DMS79 treated with DMSO at 0.1 percent for 48 hours (cell line): ENCODE measurements at places on chromosomes 1 and 21.

GRCh38 chr1:108889706-108890384, 13.1 kb downstream of the GPSM2 start:
- no peak for DNase-seq

DNA sequence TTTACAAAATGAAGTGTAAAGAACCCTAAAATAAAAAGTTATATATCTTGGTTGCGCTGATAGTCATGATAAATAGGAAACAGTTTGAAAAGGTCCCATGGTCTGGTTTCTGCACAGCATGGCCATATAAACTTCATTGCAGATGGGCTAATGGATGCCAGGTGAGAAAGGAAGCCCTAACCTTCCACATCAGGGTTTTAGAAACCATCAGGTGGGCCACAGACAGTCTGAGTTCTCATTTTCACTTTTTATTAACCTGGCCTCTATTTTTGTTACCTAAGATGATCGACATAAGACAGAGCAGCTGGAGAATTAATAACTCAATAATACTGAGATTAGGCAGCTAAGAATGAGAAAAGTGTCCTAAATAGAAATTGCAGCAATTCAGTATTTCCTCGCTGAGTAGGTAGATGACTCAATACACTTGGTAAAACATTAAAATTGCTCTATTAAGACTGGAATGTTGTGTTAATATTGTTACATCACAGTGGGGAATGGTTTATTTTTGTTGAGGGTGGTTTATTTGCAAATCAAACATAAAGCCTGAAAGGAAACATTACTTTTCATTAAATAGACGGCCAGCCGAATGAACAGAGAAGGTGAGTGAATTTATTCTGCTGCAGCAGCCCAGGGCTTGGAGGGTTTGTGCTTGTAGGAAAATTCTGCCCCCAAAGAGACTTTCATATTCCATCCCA, 21.1 kb downstream of the C1orf21 start:
- no peak for DNase-seq

GRCh38 chr1:1914101-1914970, 724 bp upstream of the CALML6 start:
- no peak for DNase-seq

DNA sequence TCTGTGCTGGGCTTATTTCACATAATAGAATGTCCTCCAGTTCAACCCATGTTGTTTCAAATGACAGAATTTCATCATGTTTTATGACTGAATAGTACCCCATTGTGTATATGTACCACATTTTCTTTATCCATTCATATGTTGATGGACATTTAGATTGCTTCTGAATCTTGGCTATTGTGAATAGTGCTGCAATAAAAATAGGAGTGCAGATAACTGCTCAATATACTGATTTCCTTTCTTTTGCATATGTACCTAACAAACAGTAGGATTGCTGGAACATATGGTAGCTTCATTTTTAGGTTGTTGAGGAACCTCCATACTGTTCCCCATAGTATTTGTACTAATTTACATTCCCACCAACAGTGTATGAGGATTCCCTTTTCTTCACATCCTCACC, 491.1 kb downstream of the BRINP3 start:
- DNase-seq: no peak

GRCh38 chr1:159841749-159842148, 15.1 kb downstream of the SLAMF8 start:
- DNase-seq: no peak

DNA sequence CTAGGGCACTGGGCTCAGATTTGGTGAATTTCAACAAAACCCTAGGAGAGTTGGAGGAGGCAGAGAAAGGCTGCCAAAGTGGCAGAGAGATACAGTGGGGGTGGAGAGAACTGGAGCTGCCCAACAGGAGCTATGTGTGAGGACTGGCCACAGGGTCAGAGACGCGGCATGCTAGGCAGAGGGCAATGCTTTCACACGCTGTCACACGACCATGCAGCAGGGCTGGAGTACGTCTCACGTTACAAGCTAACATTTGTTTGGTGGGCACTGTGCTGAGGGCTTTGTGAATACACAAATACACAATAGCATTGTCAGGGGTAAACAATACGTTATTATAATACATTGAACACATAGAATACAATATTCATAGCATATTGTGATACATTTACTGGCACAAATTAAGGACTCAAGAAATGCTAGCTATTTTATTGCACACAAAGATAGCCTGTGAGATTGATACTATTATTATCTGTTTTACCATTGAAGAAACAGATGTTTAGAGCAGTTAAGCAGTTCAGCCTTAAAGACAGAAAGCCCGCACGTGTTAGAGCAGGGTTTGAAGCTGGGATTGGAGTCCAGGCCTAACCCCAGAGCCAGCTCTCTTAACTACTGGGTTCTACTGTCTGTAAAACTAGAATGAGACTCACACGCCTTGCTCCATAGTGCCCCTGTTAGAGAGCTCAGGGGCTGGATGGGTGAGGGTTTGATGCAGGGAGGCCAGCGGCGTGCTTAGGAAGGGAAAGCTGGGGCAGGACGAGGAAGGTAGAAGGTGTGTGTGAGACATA, 4.5 kb downstream of the RAB7B start:
- DNase-seq: no peak

- no peak for DNase-seq
These were observed 24.7 kb downstream of the RGS13 start for GRCh38 chr1:192660613-192661012.

GRCh38 chr1:27357281-27358037, 9.3 kb downstream of the MAP3K6 start:
- peak; percentile 15 for DNase-seq

DNA sequence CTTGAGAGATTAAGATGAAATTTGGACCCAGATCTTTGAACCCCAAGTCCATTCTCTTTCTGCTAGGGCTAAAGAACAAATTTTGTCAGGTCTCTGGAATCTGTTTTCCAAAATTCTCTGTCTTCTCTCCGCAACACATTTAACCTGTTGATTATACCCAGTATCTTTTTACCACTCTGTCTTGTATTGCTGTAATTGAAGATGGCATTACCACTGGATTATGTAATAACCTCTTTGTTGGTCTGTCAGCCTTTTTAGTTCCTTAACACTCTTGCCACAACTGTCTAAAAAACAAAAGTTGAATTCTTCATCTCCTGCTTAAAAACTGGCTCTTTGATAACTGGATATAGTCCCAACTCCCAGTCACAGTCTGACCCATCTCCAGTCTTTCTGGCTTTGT, 3.0 kb downstream of the SRP9 start:
- DNase-seq: no peak

DNA sequence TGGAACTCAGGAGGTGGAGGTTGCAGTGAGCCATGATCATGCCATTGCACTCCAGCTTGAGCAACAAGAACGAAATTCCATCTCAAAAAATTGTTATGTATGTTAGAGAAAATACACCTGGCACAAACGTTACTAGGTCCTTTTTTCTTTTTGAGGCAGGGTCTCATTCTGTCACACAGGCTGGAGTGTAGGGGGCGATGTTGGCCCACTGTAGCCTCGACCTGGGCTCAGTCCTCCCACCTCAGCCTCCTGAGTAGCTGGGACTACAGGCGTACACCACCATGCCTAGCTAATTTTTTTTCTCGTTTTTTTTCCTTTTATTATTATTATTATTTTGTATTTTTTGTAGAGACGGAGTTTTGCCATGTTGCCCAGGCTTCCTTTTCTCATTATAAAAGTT, 4.4 kb downstream of the HAX1 start:
- DNase-seq: no peak

DNA sequence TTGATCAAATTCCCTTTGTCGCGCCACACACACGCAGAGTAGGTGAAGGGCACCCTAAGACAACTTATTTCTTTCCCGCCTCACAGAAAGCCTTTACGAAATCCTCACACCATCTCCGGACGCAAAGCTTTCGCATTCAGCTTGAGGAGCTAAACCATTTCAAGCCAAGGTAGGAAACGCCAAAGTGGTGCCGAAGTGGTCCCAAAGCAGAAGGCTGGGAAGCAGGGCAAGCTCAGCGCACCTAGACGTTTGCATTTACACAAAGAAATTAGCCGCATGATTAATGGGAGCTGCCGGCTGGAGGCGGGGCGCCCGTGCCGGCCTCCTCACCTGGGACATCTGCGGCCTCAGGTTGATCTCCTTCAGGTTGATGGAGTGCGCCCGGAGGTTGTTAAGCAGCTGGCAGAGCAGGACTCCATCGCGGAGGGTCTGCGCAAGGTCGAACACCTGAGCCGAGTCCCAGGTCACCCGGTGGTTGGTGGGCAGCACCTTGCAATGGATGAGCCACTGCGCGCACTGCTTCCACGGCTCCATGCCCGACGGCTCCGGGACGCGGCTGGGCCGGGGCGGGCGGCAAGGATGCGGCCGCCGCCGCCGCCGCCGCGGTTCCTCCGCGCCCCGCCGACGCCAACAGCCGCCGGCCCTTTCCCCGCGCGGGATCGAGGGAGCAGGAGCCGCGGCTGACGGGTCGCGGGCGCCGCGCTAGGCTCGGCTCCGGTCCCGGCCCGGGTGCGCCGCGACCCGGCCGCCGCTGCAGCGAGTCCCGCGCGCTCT, 457 bp downstream of the VAV3 start:
- peak; percentile 53 for DNase-seq

- peak; percentile 74 for DNase-seq
These were observed 11.7 kb upstream of the ENO1 start for GRCh38 chr1:8889925-8890785.

DNA sequence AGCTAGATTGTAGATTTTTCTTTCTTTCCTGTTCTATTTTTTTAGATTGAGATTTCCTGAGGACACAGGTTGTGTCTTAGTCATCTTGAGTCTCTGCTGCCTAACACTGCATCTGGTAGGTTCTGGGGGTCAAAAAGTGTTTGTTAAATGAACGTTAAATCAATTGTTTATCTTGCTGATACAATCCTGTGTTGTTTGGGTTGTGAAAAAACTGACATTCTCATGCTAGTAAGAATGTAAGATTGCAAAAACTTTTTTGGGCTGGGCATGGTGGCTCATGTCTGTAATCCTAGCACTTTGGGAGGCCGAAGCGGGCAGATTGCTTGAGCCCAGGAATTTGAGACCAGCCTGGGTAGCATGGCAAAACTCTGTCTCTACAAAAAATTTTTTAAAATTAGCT, 3.4 kb downstream of the CTSK start:
- no peak for DNase-seq

DNA sequence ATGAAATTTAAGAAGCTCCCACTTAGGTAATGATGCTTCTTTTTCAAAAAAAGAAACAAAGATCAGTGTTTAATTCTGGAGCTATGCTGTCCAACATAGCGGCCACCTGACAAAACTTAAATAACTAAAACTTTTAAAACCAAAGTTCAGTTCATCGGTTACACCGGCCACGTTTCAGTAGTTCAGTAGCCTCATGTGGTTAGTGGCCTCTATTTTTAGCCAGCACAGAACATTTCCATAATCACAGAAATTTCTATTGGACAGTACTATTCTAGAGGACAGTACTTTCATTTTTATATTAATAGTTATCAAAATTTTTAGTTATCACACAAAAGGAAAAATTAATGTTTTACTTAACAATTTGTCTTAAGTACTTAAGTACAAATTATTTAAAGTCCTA, 141.0 kb downstream of the USP25 start:
- no peak for DNase-seq

DNA sequence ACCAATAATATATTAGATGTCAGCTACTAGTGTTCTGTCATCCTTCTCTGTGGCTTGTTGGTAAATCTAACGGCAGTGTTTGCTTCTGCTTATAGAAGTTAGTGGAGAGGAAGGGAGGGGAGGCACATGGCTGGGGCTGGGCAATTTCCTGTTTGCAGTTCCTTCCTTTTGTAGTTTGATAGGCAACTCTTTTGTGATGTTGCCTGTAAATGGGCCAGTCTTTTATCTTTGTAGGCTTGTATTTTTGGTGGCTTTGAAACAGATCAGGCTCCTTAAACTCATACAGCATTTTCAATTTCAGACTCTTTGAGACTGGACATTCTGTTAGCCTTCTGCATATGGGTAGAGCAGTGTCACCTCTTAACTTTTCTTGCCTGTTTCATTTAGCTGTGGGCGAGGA, 48.1 kb downstream of the CDC14A start:
- DNase-seq: no peak

DNA sequence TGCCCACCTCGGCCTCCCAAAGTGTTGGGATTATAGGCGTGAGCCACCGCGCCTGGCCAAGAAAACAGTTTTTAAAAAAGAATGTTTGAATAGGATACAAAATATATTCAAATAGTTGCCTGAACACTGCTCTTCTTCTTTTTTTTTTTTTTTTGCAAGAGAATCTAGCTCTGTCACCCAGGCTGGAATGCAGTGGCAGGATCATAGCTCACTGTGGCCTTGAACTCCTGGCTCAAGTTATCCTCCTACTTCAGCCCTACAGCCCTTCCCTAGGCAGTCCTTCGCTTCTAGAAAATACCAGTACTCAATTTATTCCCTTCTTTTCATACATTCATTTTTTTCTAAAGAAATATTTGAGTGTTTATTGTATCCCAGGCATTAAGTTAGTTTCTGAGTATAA, 67.9 kb downstream of the OSBPL9 start:
- DNase-seq: no peak

GRCh38 chr1:108732398-108732797, 14.1 kb upstream of the STXBP3 start:
- no peak for DNase-seq

DNA sequence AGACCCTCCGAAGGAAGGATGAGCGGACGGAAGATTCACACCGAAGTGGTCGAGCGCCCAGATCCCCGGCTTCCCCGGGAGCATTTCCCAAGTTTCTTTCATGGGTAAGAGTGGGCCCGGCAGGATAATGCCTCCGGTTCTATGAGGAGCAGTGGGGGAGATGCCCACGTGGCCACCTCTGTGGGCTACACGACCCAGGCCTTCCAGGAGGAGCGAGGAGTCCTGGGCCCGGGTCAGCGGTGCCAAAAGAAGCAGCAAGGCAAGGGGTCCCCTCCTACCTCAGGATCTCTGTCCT, 7.9 kb upstream of the NBPF11 start:
- no peak for DNase-seq

GRCh38 chr1:202255343-202255742, 61.7 kb downstream of the LGR6 start:
- no peak for DNase-seq

DNA sequence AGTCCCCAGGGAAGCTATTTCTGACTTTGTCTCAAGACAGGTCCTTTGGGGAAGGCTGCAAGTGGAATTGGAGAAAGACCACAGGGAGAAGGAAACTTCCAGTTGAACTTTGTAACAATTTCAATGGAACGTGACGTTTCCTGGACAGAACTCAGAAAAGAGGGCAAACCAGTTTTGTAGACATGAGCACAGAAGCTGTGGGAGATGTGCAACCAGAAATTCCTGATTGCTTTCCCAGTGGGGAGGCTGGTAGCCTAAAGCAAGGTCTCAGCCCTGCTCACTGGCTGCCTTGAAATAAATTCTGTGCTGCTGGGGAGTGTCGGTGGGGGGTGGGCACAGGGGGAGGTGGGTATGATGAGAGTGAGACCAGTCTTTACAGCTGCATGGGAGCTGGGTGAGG, 1206.7 kb upstream of the ADGRL2 start:
- DNase-seq: no peak

DNA sequence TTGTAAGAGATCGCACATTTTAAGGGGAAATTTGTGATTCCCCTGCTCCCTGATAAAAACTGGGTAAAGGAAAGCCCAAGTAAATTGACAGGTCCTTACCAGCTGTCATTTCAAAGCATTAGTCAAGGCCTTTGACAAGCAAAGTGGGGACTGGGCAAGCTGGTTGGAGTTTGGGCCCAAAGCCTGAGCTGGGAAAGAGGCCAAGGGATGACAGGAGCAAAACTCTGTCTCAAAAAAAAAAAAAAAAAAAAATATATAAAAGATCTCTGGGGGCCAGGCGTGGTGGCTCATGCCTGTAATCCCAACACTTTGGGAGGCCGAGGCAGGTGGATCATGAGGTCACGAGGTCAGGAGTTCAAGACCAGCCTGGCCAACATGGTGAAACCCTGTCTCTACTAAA, 36.9 kb downstream of the SLC2A1 start:
- DNase-seq: no peak
